ENCODE measurements at places on chromosomes 2 and 18. TPM values are rescaled to one million over a fixed set of nuclear protein-coding genes. Genes with fewer than 3 reads are reported as not detected.
A peak's percentile ranks its signal among the peaks of the same experiment; 100 is the strongest.

The SESTD1 gene
- polyA plus RNA-seq, result 11.9 TPM

The CEBPZ gene
- polyA plus RNA-seq, result 9.4 TPM

The SPR gene
- polyA plus RNA-seq, result 14.3 TPM

The TMEM200C gene
- polyA plus RNA-seq, result 2.5 TPM

The LRRC30 gene
- not detected for polyA plus RNA-seq

GRCh38 chr2:14587119-14587518 lies 45.4 kb upstream of the LRATD1 start:
- peak; percentile 10 for DNase-seq

GRCh38 chr2:216634370-216635148 lies 1.3 kb downstream of the IGFBP2 start:
- no peak for DNase-seq

DNA sequence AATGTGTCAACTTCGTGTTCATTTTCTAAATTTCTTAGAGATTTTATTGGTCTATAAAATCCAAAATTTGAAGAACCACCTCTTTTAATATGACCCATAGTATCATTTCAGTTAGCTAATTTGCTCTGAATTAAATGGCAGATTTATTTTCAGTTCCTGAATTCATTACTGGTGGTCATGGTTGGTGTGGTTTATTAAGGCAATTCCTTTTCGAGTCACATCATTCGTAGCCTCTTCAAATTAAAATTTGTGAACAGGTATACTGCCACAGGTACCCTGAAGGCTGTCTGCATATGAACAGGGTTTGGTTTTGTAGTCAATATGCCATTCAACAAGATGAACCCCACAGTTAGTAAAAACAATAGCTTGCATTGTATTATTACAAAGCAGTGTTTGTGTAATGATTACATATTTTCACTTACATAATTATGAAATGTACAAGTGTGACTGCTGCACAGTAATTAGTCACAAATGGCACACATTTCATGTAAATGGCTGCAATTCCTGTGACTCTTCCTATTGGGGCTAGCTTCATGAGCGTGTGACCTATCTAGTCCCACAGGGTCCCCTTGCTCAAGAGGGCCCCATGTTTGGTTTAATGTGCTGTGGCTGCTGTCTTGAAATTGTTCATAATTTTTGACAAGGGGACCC lies 48.9 kb downstream of the CDC42EP3 start:
- no peak for DNase-seq

DNA sequence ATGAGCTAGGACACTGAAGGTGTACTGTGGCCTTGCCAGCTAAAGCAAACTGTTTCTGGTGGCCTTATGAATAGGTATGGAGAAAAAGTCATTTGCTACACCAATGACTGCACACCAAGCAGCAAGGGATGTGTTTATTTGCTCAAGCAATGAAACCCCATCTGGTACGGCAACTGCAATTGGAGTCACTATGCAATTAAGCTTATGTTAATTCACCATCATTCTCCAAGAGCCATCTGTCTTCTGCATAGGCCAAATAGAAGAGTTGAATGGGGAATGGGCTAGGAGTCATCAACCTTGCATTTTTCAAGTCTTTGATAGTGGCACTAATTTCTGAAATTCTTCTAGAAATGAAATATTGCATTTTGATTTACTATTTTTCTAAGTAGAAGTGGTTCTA lies 372.0 kb downstream of the KCNJ3 start:
- DNase-seq, result no peak

GRCh38 chr2:45909677-45910191 lies 258.3 kb downstream of the PRKCE start:
- no peak for DNase-seq

GRCh38 chr2:184936761-184937160 lies 338.4 kb downstream of the ZNF804A start:
- DNase-seq, result peak; percentile 1

- DNase-seq, result no peak
Measured at GRCh38 chr18:8328126-8328525, 281.1 kb upstream of the RAB12 start.
